CD4-positive, alpha-beta T cell treated with Interleukin-2 at 100 ng/mL for 4 hours (primary cell): ENCODE measurements at places on chromosomes 2 and 18.

- no peak for DNase-seq
These were observed 7.0 kb downstream of the ZBTB14 start for GRCh38 chr18:5288517-5288935.

DNA sequence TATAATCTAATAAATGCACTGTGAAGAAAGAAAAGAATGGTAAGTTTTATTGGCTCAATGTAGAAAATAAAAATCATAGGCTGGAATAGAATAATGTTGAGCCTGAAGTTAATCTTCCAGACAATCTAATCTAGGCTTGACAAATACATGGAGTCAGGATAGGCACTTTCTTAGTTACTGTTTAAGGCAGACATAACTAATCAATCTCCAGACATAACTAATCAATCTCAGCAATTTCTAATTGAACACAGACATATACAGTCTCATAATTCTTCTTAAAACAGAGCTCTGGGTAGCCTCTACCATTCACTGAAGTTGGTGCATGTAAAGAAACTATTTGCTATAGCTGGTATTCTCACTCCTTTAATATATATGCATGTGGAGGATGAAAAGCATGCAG, 150.1 kb upstream of the CTAGE1 start:
- DNase-seq: no peak

GRCh38 chr2:241966647-241967466, 97.3 kb downstream of the RTP5 start:
- DNase-seq: no peak

DNA sequence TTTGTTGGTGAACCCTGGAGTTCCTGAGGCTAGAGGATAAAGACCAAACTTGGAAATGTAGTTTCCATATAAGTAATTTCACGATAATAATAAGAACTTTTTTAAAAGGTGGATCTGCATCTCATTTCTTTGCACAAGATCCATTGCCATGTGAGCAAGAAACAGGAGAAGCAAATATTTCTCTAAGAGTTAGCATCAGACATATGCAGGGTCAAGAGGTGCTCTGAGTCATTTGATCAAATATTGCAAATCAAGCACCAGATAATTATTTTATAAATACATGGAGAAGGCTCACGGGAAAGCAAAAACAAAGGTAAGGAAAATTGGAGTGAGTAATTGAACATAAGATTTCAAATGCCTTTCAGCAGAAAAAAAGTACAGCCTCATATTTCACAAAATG, 118.0 kb downstream of the DTNA start:
- no peak for DNase-seq

- DNase-seq: no peak
These were observed 12.1 kb upstream of the CXCR4 start for GRCh38 chr2:136130045-136130444.

DNA sequence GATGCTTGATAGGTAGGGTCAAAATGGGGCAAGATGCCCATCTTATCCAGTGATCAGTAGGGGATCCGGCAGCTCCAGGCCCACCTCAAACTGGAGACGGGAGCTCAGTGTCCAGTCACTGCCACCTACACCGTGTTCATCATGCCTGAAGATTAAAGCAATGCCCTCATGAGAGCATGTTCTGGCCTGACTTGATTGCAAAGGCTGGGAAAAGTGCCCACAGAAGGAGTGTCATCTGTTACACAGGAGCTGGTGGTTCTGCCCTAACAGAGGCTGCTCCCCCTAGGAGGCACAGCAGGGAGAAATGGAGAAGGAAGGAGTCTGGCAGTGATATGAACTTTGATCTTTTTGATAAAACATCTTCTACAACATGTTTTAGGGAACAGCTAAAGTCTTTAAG, 92.3 kb downstream of the CCBE1 start:
- no peak for DNase-seq

GRCh38 chr2:33210626-33211025, 263.9 kb downstream of the LTBP1 start:
- DNase-seq: no peak

- DNase-seq: no peak
These were observed 147.3 kb downstream of the B3GNT2 start for GRCh38 chr2:62343206-62343605.

DNA sequence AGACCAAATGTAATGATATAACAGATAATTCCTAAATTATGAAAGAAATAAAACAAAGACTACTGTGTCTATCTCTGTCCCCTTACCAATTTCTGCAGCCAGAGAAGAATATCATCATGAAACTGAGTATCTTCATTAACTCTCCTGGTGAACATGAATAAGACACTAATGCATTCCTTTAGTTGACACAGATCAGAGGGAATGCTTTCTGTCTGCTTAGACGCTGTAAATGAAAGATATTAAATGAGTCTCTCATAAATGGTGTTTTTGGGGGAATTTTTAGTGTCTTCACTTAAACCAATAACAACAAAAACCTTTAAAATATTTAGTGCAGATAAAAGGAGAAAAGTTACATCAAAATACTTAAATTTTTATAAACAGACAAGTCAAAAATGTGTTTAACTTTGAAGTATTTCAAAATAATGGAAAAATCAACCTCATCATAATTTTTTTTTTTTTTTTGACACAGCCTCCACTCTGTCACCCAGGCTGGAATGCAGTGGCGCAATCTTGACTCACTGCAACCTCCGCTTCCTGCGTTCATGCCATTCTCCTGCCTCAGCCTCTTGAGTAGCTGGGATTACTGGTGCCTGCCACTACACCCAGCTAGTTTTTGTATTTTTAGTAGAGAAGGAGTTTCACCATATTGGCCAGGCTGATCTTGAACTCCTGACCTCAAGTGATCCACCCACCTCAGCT, 16.0 kb downstream of the EPG5 start:
- DNase-seq: no peak

DNA sequence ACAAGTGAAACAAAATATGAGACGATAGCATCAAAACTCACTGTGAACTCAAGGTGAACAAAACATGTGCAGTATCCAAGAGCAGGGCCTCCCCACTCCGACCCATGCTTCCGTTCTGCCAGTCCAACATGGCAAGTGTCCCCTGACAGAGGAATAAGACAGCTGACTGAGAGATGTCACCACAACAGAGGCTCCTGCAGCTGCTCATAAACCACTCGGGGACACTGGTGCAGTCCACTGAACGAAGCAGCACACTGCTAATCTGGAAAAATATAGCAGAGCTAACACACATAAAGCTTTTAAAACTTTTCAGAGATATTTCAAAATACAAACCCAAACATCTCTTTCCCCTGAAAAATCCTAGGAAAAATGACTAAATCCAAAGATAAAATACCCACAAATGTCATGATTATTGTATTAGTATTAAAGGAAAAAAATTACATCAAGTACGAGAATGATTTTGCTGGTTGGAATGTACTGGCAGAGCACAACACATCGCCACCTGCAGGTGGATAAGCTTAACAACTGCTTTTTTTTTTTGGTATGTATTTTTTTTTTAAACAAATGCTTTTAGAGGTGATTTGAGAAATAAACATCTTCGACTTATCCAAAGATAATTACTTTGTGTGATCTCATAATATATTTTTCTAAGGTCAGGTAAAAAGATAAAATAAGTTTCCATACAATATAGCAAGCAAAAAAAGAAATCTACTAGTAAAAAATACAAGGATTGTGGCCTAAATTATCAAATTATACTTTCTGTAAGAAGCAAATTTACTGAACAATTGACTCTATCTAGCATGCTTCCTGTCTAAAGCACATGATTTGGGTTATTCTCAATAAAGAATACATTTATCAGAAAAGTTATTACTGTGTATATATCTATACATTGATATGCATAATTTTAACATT, 18.6 kb downstream of the THADA start:
- DNase-seq: peak; percentile 34

DNA sequence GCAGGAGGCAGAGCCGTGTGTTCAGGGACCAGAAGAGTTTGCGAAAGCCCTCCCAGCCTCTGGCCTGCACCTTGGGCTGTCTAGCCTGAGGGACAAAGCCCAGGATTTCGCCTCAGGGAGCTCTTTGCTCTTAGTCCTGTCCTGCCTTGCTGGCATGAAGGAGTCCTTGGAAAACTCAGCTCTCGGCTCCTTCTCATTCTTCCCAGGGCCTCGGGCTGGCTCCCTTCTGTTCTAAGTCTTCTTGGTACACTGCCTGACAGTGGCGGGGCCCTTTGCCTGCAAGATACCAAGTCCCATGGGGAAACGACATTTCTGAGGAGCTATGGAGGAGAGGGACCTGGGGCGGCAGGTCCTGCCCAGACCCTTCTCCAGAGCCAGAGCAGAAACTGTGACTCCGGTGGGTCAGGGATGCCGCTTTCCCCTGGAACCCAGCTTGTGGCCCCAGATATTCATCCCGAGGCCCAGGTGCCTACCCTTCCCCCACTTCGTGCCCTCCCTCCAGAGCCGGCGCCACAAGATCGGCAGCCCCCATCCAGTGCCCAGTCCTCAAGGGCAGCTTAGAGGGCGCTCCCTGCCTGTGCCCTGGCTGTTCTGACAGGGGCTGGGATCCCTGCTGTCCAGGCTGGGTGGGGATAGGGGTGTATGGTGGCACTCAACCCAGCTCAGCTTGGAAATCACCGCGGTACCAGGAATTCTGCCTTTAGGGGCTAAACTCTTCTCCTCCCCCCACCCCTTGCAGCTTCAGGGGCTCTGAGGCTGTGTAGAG, 5.5 kb upstream of the CYP26B1 start:
- no peak for DNase-seq

- DNase-seq: no peak
These were observed 11.5 kb downstream of the NPC1 start for GRCh38 chr18:23574611-23575308.

GRCh38 chr2:10499275-10499907, 51.3 kb upstream of the ODC1 start:
- DNase-seq: no peak

DNA sequence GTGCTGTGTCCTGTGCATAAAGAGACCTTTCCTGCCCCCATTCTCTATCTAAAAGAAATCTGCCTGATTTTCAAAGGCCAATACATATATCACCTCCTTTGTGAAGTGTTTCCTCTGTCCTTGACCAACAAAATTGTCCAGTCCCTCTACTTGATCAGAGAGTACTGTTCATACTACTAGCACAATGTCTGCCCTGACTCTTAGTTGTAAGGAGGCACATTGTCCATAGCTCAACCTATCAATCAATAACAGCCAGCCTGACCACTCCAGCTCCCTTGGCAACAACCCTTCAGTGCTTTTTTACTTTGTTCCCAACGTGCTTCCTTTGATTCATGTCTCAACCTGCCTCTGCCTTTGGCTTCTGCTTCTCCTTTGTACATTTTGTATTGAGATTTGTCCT, 398.9 kb downstream of the TRIB2 start:
- DNase-seq: no peak

DNA sequence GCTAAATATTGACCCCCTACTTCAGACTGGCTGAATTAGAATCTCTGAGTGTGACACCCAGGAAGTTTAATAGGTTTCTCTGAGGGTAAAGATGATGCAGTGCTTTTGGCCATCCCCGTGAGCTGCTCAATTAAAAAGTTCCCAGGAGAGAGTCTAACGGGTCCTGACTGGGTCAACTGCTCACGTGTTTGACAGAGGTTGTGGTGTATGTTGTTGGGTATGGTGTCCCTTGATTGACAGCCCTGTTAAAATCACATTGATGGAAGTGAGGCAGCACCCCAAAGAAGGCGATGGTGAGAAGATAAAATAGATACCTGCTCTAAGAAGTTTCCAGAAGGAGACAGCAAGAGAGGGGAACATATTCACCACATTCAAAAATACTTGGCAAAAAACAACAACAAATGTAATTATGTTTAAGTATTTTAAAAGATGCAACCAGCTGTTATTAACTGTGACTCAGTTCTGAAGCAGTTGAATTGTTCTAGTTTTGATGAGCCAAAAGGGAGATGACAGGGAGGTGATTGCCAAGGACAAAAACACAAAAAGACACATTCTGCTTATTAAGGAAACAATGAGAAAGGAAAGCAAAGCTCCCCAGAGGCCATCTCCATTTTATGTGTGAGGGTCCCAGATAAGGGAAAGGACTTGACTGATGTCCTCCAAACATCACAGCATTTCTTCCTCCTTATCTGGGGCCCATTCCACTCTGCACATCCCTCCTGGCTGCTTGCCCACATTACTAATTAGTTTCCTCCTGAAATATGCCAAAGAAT, 11.5 kb upstream of the GMCL1 start:
- DNase-seq: no peak

- peak; percentile 79 for DNase-seq
These were observed 91.9 kb upstream of the STK17B start for GRCh38 chr2:196263181-196263747.

DNA sequence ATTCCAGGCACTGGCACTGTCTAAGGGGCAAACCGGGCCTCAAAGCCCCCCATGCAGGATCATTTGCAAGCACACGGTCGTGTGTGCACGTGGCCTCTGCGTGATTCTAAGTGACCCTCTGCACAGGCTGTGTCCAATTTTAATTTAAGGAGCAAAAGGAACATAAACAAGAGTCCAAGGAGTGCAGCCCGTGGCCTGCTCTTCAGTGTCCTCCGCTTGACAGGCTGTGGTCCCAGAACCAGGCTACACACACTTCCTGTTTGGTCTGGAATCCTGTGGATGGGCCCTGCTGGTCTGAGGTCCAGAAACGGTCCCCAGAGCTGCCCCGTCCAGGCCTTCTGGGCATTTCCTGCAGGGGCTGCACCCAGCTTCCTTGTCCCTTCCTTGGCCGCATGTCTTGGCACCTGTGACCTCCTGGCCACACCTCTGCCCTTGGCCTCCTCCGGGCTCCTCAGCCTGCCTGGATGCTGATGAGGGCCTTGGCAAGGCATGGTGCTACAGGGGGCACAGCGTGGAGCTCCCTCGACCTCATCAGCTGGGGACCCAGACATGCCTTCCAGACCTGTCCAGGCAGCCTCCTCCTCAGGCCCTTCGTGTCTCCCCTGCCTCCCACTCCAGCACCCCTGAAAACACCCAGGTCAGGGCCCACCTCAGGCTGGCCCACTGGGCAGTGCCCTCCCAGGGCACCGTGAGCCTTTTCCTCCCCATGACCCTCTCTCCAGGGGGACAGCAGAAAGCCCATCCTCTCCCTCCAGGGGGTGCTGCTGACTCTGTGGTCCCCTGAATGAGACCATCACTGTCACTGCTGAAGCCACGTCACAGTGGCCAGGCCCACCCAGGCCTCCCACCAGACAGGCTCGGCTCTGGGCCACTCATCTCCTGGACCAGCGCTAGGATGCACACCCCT, 136.4 kb upstream of the GPC1 start:
- DNase-seq: no peak

DNA sequence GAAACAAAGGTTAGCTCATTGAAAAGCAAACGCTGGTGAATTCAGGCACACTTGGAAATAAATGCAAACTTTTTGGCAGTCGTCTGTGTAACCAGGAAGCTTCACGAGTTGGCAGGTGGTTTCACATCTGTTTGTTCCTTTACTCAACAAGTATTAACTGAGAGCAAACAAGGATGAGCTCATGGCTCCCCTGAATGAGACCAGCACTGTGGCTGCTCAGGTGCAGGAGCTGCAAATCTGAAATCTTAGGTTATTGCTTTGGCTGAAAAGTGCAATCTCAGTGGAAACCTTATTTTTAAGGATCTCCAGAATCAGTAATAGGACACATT, 46.3 kb downstream of the SH3RF3 start:
- DNase-seq: no peak

GRCh38 chr2:105460048-105460732, 61.3 kb upstream of the FHL2 start:
- DNase-seq: no peak

- no peak for DNase-seq
These were observed 29.6 kb downstream of the SERTAD2 start for GRCh38 chr2:64624108-64624610.
